Smooth muscle cell of trachea (primary cell): ENCODE measurements at places on chromosomes 4 and X. TPM values are rescaled to one million over a fixed set of nuclear protein-coding genes. Genes with fewer than 3 reads are reported as not detected.

The FLNA gene
- total RNA-seq: 1,846 and 2,620 TPM in 2 replicates

The GLOD5 gene
- not detected in 2 replicates for total RNA-seq

The MTNR1A gene
- not detected in 2 replicates for total RNA-seq

The FUNDC1 gene
- 11.4 and 14.0 TPM in 2 replicates for total RNA-seq

The GPRASP2 gene
- total RNA-seq: 27.3 and 27.9 TPM in 2 replicates

The WDR44 gene
- total RNA-seq: 17.0 and 18.3 TPM in 2 replicates

The RAB33B gene
- 10.6 and 13.2 TPM in 2 replicates for total RNA-seq

The SMIM43 gene
- total RNA-seq: 3.9 and 6.6 TPM in 2 replicates

The EGFL6 gene
- total RNA-seq: under 0.01 TPM in 1 of 2 replicates, not detected in the other

The TAF7L gene
- total RNA-seq: 0.50 and 0.58 TPM in 2 replicates

The REST gene
- total RNA-seq: 26.0 and 34.0 TPM in 2 replicates

The SPATA4 gene
- total RNA-seq: 0.15 and 0.17 TPM in 2 replicates

The NLGN4X gene
- total RNA-seq: under 0.01 and 0.15 TPM in 2 replicates

The IL3RA gene
- not detected in 2 replicates for total RNA-seq

The COX7B2 gene
- not detected in 2 replicates for total RNA-seq

The RNF212 gene
- 1.5 and 4.6 TPM in 2 replicates for total RNA-seq

The BCORL1 gene
- total RNA-seq: 2.5 and 4.2 TPM in 2 replicates

The STARD8 gene
- 6.3 and 7.3 TPM in 2 replicates for total RNA-seq

The TACR3 gene
- total RNA-seq: 0.17 and 0.44 TPM in 2 replicates

The TCEANC gene
- total RNA-seq: 2.6 and 3.3 TPM in 2 replicates

The S100P gene
- total RNA-seq: not detected in 2 replicates

The GAB3 gene
- total RNA-seq: 6.5 and 7.3 TPM in 2 replicates

The ABCD1 gene
- total RNA-seq: 15.7 and 26.0 TPM in 2 replicates

The CCDC110 gene
- 2.5 and 3.0 TPM in 2 replicates for total RNA-seq

The NAA11 gene
- not detected in 2 replicates for total RNA-seq

The PABPC1L2B gene
- not detected in 2 replicates for total RNA-seq

The MAGED1 gene
- 206 and 210 TPM in 2 replicates for total RNA-seq

The HMX1 gene
- total RNA-seq: not detected in 2 replicates

The FAM47E gene
- total RNA-seq: under 0.01 and 1.3 TPM in 2 replicates

The SASH3 gene
- not detected in 2 replicates for total RNA-seq

The NWD2 gene
- total RNA-seq: not detected in 2 replicates

The ETDB gene
- total RNA-seq: not detected in 2 replicates

The DGAT2L6 gene
- not detected in 2 replicates for total RNA-seq

The NAP1L5 gene
- 5.6 and 7.0 TPM in 2 replicates for total RNA-seq

The H2BW2 gene
- total RNA-seq: under 0.01 TPM in 1 of 2 replicates, not detected in the other

The JCHAIN gene
- 3.6 and 5.8 TPM in 2 replicates for total RNA-seq

The AMOT gene
- total RNA-seq: 21.0 and 21.1 TPM in 2 replicates

The NAP1L3 gene
- total RNA-seq: 4.8 and 4.9 TPM in 2 replicates

The PLAC8 gene
- total RNA-seq: 0.29 TPM in 1 of 2 replicates, not detected in the other

The C1QTNF7 gene
- total RNA-seq: 0.50 and 1.9 TPM in 2 replicates

The CD38 gene
- 0.33 TPM in 1 of 2 replicates, not detected in the other for total RNA-seq

The GPR34 gene
- total RNA-seq: not detected in 2 replicates

The RAB28 gene
- 10.6 and 18.9 TPM in 2 replicates for total RNA-seq

The GUCY1B1 gene
- 46.6 and 54.5 TPM in 2 replicates for total RNA-seq

The CORIN gene
- 0.15 and 0.33 TPM in 2 replicates for total RNA-seq

The MFSD8 gene
- 18.0 and 20.9 TPM in 2 replicates for total RNA-seq

The AIFM1 gene
- 16.7 and 23.9 TPM in 2 replicates for total RNA-seq

The CYLC1 gene
- not detected in 2 replicates for total RNA-seq

The ASB5 gene
- under 0.01 and 1.2 TPM in 2 replicates for total RNA-seq

The RPA4 gene
- total RNA-seq: 0.66 and 2.2 TPM in 2 replicates

The PARM1 gene
- total RNA-seq: 0.17 TPM in 1 of 2 replicates, not detected in the other

The DCAF12L1 gene
- total RNA-seq: under 0.01 TPM in 1 of 2 replicates, not detected in the other

The DIAPH2 gene
- total RNA-seq: 20.3 and 25.6 TPM in 2 replicates

The NSDHL gene
- 14.9 and 22.4 TPM in 2 replicates for total RNA-seq

The RNF175 gene
- total RNA-seq: under 0.01 and 0.50 TPM in 2 replicates

The REELD1 gene
- not detected in 2 replicates for total RNA-seq

The PNPLA4 gene
- 12.7 and 16.0 TPM in 2 replicates for total RNA-seq
